Activated T-cell treated with anti-CD3 and anti-CD28 coated beads, Interleukin-2, amount 50 U/mL, for 1 hour (primary cell): ENCODE measurements at places on chromosomes 11 and 22.

DNA sequence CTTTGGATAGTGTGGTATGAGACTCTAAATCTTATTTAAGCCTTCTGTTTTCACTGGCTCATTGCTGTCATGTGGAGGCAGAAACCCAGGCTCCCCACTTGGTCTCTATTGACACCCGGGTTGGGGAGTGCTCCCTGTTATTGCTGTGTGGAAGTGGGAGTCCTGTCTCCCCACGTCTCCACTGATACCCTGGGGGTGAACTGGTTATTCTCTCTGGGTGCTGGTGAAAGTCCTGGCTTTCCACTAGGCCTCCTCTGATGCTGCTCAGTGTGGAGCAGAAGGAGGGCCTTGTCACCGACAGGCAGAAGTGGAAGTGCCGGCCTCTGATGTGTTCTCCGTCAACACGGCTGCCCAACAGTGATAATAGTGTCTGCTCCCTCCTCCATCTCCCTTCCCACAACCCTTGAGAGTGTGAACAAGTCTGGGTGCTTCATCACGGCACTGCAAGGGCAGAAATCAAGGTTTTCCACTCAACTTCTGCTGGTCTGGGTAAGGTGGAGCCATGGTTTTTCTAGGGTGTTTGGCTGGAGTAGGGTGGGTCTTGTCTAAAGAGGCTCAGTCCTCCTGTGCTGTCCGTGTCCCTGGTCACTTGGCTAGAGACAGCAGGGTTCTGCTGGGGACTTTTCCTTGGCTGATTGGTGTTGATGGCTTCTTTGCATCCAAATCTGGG, 240.7 kb upstream of the B3GAT1 start:
- no peak for DNase-seq

GRCh38 chr11:94739331-94739730, 28.8 kb upstream of the AMOTL1 start:
- DNase-seq, result no peak

- DNase-seq, result no peak
Observed at GRCh38 chr11:48004456-48004855, 24.1 kb downstream of the PTPRJ start.

- peak; percentile 39 for DNase-seq
Observed at GRCh38 chr11:67646535-67647336, 3.8 kb downstream of the ACY3 start.

DNA sequence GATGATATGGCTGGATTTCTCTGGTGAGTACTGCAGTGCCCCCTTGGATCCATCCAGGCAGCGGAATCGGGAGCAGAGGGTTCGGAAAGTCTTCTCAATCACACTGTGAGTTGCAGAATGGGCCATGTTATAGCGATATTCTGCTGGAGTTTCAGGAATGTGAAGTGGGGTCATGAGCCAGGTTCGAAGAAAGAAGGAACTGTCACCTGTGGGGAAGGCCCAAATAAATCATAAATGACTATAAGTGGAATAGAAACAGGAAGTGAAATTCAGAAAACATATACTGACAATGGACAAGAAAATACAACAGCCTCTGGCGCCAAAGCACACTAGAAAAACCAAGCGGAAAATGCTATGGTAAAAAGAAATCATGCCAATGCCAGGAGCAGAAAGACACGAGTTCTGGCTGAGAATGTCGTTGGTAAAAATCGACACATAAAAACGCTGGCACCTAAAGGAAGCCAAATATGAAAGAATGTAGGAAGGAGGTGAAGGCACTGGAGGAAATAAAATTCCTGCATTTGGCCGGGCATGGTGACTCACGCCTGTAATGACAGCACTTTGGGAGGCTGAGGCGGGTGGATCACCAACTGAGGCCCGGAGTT, 10.0 kb upstream of the AMBRA1 start:
- DNase-seq, result no peak

- DNase-seq, result no peak
Observed at GRCh38 chr22:20203552-20204201, 52.8 kb upstream of the CCDC188 start.

DNA sequence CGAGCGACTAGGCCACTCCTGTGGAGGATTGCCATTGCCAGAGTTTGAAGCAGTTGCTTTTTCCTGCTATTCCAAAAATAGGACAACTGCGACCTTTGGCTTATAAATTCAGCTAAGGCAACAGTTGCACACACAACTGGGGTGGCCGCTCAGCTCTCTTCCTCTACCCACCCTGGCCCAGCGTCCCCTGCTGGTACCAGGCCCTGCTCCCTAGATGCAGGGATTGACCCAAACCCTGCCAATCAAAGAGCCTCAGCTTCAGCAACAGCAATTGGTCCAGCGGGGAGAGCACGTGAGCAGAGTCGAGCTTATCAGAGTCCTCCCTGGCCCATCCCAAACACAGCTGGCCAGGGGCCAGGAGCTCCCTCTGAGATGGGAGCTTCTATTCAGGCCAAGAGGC, 22.0 kb upstream of the CABP2 start:
- DNase-seq, result no peak

DNA sequence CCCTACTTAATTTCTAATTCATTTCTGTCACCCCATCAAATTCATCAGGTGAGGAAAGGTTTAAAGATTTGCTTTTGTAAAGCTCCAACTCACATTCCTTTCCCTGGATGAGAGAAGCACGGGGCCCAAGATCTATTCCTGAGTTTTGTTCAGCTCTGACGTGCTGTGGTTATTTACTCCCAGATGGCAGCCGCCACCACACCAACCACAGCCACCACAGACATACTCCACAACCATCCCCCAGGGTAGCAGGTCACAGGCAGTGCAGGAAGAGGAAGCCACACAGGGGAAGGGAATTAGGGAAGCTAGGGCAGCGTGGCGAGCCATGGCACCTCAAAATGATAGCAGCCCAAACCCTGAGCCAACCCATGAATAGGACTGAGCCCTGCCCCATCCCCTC, 63.5 kb upstream of the CSNK2A3 start:
- no peak for DNase-seq

GRCh38 chr22:26892166-26893041, 235.0 kb downstream of the MIAT start:
- no peak for DNase-seq

DNA sequence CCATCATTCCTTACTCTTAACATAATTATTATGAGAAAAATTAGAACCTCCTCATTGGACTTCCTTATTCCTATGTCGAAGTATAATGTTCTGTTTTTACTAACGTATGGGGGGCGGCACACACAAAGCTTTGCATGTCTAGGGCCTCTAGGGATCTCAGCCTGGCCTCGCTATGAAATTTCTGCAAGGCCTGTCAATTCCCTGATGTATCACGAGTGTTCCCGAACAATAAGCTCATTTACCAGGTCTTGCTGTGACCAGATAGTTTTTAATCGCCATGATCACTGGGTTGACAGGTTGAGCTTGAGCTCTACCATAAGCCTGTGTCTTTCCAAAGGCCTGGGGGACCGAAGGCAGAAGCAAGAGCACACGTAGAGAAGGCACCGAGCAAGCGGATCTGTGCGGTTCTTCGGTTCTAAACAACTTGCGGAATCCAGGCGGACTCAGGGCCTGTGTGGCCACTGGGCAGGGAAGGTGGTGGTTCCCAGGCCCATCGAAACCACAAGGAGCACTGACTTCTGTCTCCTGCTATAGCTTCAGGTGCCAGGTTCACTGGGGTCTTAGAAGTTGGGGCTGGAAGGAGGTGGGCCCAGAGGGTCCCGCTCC, 10.4 kb upstream of the FXYD2 start:
- no peak for DNase-seq

GRCh38 chr22:21571679-21572078, 4.2 kb downstream of the UBE2L3 start:
- DNase-seq, result no peak

DNA sequence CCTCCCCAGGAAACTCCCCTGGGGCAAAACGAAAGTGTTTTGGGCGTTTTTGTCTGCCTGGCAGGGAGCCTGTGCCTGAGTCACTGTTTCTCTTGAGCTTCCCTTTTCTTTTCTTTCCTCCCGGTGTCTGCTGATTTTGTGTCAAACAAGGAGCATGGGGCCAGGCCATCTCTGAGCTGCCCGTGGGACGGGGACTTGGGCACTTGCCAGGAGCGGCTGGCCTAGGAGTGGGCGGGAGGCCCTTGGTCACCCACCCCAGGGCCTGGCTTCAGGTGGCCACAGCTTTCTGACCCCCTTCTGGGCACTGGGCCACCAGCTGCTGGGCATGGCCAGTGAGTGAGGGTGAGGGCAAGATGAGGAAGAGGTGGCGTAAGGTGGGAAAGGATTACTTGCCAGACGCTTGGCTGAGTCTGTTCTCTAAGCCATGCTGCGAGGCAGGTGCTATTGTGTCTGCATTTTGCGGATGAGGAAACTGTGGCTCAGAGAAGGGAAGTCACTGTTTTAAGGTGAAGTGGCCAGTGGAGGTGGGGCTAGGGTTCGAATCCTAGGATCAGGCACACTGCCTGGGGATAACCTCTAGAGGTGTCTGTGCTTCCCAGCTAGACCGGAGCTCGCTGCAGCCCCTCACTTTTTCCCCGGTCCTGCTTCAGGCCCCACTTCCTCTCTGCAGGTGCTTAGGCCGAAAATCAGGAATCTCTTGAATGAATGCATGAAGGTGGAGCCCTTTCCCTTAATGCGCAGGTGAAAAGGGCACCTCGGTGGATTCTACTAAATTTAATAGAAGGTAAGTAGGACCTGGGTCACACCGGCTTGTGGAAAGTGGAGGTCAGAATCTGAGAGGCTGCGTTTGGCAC, 7.8 kb upstream of the NFAM1 start:
- no peak for DNase-seq

DNA sequence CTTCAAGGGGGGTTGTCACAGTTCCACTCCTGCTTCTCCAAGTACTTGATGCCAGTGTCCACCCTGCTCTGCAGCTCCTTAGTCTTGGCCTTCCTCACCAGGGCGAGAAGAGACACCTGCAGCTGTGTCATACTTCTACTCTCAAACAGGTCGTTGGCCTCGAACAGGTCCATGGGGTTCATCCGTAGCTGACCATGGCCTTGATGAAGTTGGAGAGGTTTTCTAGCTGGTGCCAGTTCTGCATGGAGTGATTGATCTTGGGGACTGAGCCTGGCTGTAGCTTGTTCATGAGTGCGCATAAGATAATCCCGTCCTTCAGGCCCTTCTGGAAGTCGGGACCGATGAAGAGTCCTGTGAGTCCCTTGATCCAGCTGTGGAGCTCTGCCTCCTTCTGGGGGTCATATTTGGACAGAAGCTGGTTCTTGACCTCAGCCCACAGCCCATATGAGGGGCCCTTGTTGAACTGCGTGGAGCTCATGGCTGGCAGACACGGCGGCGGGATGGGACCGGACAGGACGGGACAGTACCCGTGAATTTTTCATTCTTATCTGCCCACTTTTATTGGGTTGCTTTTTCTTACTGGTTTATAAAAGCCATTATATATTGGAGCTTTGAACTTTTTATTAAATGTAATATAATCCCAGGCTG, 33.4 kb upstream of the HORMAD2 start:
- no peak for DNase-seq

- DNase-seq, result no peak
Observed at GRCh38 chr11:95306123-95306522, 75.1 kb upstream of the SESN3 start.

- DNase-seq, result no peak
Observed at GRCh38 chr22:34111210-34111824, 191.0 kb upstream of the LARGE1 start.

DNA sequence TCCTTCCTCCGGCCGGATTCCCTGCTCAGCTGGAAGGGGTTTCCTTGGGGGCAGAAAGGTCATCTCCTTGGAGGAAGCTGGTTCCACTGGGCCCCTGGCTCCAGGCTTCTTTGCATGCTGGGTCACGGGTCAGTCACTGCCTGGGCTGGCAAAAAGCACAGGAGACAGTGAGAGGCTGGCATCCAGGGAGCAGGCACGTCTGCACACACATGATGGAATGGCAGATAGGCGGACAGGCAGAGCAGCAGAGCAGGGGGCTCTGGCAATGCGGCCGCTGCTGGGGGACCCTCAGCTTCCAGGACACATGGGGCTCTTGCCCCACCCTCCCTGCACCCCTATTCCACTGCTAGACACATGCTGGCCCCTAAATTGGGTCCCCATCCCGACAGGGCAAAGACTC, 40.4 kb downstream of the C11orf58 start:
- no peak for DNase-seq

GRCh38 chr11:127709960-127710359, 709.4 kb upstream of the KIRREL3 start:
- DNase-seq, result no peak

- no peak for DNase-seq
Observed at GRCh38 chr22:24428751-24429410, 1.5 kb downstream of the ADORA2A start.

DNA sequence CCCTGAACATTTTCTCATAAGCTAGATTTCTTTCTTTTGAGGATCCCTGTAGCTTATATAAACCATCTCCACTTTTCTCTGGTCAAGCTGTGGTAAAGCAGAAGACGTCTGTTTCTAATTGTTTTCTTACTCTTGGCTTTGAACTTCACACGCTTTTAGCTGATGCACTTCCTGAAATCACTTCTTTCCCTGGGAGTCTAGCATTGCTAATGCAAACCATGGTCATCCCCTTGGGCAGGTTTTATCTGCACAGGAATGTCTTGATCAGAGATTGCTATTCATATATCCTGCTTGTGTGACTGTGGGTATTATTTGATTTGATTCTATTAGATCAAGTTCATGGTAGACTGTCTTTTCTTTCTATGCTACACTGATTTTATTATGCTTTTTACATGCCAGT, 199.2 kb upstream of the POU2AF2 start:
- no peak for DNase-seq

DNA sequence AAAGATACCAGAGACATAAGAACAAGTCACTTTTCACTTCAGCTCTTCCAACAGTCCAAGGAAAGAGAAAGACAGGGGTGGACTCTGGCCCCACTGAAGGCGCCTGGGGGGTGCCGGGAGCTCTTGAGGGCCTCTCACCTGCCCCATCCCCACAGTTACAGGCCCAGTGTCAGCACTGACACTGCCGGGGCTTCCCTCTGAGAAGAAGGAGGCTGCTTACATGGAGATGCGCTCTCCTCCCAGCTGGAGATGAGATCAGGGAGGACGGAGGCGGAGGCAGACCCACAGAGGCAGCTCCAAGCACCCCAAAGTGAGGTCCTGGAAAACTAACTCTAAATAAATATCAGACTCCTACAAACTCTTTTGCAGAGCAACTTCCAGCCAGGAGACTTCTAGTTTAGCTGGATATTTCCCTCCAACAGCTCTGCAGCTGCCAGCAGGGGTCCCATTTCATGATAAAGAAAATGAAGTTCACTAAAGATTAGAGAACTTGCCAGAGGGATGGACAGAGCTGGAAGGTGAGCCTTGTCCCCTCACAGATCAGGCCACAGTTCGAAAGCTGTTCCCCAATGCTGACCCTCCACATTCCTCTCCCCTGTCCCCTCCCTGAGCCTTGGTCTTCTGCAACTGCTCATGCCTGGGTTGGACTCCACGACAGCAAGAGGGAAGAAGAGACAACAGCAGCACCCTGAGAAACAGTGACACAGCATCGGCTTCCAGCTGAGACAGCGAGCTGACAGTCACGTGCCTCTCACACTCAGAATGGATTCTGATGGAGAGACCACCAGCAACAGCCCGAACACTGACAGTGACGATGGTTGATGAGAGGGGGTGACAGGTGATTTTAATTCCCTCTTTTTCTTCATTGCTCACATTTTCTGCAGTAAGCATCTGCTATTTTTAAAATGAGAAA, 5.8 kb downstream of the CARS1 start:
- DNase-seq, result no peak
